ENCODE measurements at places on chromosomes 11 and 22.

- peak; percentile 21 for DNase-seq
These were observed 5.8 kb downstream of the IGF2 start for GRCh38 chr11:2133241-2134021.

- no peak for DNase-seq
These were observed 116.4 kb downstream of the CACNA1I start for GRCh38 chr22:39686776-39687525.

DNA sequence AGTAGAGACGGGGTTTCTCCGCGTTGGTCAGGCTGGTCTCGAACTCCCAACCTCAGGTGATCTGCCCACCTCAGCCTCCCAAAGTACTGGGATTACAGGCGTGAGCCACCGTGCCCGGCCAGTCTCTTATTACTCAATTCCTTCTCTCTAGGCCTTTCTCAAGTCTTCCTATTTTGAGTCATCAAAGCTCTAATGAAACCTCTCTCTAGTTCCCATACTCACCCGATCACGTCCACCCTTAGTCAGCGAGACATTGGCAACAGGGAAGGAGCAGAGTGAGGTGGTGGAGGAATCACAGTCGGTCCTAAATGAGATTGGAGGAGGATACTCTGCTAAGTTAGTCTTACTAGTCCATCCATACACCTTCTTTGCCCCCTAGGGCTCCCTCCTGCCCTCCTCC is 5.0 kb downstream of the BSCL2 start:
- no peak for DNase-seq

DNA sequence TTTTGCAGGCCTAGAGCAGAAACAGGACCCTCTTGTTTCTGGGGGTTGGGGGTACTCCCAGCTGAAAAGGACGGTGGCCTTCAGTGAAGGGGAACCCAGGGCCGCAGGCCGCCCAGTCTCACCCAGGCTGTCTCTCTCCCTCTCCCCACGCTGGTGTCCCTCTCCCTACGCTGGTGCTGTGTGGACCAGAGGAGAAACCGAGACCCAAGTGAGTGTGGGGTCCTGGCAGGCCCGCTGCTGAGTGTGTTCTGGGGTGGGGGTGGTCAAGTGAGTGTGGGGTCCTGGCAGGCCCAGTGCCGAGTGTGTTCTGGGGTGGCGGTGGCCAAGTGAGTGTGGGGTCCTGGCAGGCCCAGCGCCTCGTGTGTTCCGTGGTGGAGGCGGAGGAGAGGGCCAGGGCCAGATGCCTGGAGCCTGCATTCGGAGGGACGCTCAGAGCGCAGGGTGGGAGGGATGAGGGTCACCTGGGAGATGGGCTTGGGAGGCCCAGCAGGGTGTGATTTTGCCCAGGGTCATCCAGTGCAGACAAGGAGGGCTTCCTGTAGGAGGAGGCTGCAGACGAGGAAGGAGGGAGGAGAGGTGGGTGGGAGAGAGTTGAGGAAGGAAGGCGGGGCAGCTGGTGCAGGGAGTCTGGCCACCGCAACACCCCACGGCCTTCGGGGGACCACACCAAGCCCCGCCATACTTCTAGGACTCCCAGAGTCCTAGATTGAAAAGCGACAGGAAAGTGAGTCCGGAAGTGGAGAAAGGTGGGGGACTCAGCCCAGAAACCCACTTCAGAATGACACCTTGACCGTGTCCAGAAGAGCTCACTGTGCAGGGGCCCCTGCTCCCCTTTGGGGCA is 10.3 kb downstream of the TNNT3 start:
- no peak for DNase-seq

DNA sequence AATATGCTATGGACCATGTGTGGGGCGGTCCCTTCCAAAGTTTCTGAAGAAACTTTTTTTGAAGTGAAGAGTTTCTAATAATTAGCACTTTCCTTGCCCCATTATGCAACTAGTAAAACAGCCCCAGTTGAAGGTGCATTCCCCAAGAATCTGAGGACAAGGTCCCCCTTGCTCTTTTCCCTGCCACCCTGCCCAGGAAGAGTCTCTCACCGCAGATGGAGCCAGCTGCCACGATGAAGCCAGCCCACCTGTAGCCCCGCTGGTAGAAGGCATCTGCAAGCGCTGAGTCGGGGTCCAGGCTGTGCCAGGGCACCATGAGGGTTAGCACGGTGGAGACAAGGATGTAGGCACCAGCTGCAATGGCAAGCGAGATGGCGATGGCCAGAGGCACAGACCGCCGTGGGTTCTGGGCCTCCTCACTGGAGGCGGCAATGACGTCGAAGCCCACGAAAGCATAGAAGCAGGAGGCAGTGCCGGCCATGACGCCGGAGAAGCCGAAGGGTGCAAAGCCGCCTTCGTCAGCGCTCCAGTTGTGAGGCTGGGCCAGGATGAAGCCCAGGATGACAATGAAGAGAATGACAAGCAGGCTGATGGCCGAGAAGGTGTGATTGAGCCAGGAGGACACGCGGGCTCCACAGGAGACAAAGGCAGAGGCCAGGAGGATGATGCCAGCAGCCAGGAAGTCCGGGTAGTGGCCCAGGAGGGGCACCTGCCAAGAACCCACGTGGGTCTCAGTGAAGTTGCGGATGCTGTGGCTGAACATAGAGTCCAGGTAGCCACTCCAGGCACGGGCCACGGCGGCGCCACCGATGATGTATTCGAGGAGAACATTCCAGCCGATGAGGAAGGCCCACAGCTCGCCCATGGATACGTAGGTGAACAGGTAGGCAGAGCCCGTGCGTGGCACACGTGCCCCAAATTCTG is 1.5 kb downstream of the SLC7A4 start:
- DNase-seq, result no peak

DNA sequence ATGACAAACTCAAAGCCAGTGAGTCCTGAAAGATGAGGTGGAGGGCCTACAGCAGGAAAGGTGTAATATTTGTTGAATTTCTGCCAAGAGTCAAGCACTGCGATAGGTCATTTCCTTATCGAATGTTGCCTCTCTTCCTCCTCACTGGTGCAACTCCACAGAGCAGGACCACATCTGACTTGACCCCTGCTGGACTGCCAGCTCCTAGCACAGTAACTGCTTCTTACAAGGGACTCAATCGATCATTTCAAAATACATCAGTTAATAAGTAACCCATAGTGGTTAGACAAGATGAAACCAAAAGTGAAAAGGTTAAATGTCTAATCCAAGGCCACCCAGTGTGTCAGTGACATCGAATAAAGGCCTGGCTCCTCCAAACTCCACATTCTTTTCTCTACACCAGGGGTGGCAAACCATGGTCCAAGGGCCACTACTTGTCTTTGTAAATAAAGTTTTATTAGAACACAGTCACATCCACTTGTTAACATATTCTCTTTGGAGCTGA is 98.5 kb upstream of the CSNK2A3 start:
- no peak for DNase-seq

DNA sequence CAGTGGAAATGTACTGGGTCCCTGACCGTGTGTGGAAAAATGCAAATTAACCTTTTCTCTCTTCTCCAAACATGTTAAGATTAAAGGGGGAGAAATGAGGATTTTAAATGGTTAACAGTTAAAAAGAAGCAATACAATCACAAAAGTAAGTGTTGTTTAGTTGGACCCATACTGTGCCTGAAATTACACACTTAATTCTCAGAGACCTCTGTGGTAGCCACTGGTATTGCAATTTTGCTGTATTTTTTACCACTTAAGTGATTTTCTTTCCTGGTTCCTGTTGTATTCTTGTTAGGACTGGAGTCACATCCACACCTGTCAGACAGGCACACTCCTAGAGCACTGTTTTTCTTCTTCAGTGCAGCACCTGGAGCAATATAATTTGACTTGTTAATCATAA is 179.6 kb upstream of the PDGFD start:
- no peak for DNase-seq

GRCh38 chr22:47452184-47452583 is 689.7 kb downstream of the TBC1D22A start:
- DNase-seq, result no peak

GRCh38 chr11:103297900-103298299 is 188.7 kb downstream of the DYNC2H1 start:
- DNase-seq, result no peak

DNA sequence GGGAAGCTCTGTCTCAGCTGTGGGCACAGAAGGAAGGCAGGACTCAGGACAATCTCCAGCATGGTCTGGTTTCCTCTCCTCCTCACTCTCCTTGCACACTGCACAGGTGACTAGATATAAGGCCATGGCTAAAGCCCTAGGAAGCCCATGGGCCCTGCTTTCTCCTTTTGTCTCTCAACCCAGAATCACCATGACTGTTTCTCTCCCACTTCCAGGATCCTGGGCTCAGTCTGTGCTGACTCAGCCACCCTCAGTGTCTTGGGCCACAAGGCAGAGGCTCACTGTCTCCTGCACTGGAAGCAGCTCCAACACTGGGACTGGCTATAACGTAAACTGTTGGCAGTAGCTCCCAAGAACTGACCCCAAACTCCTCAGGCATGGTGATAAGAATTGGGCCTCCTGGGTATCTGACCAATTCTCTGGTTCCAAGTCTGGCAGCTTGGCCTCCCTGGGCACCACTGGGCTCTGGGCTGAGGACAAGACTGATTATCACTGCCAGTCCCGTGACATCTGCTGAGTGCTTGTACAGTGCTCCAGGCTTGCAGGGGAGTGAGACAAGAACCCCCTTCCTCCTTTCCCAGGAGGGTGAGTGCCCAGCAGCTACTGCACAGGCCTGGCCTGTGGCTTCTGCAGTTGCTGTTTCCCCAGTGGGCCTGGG is 104.0 kb upstream of the TOP3B start:
- no peak for DNase-seq

GRCh38 chr11:21888814-21889213 is 304.1 kb upstream of the ANO5 start:
- no peak for DNase-seq

- peak; percentile 99 for DNase-seq
These were observed at the start of gene AKIP1 for GRCh38 chr11:8911029-8911823. AKIP1 (plus strand) TSS chr11:8911189; CDS start chr11:8911450, 261 bp downstream.

DNA sequence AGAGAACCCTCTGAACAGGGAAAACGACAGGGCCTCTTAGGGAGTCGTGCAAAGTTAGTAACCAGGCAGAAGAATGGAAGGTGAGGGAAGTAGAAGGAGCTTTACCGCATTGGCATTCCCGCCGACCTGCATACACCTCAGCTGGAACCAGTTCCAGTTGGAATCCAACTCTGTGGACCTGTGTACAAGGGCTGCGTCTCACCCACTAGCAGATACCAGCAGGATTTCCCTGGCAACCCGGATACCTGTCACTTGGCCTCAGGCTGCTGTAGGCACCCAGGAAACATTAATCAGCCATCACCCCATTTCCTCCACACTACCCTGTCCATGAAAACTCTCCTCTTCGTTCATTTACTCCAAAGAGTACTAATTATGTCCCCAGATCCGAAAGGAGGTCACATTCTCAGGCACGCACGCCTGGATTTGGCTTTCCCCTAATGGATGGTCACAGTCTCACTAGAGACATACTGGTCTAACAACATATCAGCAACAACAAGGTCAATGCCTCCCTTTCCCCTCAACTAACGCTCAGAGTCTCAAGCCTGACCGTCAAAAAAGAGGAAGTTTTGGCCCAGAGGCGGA is 842 bp downstream of the ARFGAP2 start:
- DNase-seq, result no peak

GRCh38 chr11:35747668-35748067 is 85.1 kb downstream of the TRIM44 start:
- DNase-seq, result no peak

- DNase-seq, result no peak
These were observed 209.4 kb upstream of the NCAM1 start for GRCh38 chr11:112751772-112752171.

- peak; percentile 74 for DNase-seq
These were observed 27.0 kb upstream of the SLC25A18 start for GRCh38 chr22:17536269-17536668.
